ENCODE measurements at places on chromosomes 5 and 9.

DNA sequence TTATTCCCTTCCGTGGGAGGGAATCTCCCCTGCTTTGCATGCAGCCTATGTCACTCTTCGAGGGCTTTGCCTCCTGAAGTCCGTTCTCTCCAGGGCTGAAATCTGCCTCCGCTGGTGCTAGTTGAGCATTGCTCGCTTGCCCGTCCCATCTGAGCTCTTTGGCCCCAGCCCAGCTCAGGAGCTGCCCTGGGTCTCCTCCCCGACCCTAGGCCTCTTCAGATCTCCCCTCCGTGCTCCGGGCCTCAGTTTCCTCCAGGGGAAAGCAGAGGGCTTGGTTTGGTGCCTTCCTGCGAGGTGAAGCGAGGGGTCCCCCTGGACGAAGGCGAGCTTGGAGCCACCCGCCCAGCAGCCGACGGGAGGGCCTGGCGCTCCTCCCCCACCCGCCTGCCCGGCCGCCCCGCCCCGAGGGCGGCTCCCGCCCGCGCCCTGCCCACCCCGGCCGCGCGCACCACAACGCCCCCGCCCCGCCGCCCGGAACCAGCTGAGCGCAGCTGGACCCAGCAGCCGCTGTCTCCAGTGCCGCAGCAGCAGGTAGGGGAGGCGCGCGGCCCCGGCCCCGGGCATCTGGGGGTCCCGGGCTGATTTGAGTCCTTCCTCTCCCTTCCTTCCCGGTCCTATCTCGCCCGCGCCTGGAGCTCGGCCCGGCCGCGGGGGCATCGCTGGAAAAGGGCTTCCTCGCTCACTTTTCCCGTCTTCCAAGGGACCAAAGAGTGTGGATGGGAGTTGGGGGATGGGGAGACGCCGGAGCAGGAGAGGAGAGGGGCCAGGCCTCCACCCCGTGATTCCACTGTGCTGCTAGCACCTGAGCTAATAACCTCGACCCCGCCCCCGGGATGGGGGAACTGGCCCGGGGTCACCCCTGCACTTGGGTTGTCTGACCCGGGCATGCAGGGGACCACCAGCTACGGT lies at the start of gene GSN:
Gene GSN, plus strand, starts transcription at position 474 of the 909 bp plus-strand sequence. CDS start 33,810 bp downstream, outside the sequence.
- DNase-seq = peak; percentile 82

GRCh38 chr5:115599502-115599901 lies 2.8 kb downstream of the TICAM2 start:
- peak; percentile 3 for DNase-seq

DNA sequence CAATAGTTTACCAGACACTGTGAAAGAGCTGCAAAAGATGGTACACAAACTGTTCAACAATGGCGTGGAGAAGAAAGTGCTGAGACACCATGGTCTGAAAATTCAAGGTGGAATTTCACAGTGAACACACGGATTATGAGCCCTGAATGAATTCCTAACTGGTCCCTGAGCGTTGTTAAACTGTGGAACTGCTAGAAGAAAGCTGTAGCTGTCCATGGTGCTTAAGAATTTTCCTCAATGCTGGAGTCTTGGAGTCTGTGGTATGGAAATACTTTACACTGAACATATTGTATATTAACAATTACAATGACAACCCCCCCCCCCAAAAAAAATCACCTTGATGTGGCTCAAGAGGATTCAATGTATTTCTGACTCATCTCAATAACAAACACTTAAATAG lies 68.5 kb downstream of the SLC24A2 start:
- peak; percentile 35 for DNase-seq

DNA sequence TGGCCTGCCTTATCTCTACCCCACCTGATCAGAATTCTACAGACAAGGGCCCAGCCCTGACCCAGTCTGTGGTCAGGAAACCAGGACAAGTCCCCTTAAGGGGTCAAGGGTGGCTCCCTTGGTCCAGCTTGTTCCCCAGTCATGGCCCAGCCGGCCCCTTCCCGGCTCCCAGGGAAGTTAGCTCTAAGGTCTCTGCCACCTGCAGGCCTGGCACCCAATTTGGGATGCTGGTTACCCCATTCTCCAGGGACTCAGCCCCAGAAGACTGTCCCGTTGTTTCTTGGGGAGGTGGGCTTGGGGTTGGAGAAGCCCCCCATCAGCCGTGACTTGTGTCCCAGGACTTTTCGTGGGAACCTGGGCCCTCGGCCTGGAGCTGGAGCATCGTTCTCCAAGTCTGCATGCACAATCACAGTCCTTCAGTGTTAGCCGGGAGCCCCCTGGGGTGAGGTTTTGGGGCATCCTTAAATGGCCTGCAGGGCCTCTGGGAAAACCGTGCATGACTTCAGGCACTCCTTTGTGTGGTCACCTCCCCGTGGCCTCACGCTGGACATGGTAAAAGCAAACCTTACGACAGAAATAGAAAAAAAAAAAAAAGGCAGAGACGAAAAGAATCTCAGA lies 150.8 kb upstream of the PHYKPL start:
- no peak for DNase-seq

DNA sequence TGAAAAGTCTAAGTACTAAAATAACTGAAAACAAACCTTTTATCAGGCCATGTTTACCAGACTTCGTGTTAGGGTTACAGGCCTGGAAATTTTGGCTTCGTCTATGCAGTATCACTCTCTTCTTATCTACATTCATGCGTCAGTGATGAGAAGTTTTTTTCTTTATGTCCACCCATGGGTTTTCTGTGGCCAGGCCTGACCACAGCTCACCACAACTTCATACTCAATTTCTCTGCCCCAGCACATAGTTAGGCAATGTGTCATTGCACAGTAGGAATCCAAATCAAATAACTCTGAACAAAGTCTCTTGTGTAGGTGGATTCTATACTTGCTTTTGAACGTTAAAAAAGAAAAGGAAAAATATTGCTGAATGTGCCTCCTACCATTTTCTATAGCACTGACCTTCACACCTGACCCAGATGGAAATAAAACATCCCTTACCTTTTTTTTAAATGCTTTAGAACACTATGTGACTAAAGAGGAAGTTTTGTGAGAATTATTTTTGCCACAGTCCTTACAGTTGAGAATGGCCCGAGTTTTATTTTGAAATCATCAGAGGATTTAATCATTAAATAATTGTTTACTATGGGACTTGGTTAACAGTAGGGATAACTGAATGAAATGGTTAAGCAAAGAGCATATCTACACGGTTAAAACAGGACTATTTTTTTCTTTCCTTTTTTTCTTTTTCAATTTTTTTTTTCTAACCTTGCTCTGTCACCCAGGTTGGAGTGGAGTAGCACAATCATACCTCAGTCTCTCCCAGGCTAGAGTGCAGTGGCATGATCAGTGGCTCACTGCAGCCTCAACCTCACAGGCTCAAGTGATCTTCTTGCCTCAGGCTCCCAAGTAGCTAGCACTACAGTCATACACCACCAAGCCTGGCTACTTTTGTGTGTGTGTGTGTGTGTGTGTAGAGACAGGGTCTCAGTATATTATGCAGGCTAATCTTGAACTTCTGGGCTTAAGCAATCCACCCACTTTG lies 1247.0 kb upstream of the ACO1 start:
- no peak for DNase-seq

DNA sequence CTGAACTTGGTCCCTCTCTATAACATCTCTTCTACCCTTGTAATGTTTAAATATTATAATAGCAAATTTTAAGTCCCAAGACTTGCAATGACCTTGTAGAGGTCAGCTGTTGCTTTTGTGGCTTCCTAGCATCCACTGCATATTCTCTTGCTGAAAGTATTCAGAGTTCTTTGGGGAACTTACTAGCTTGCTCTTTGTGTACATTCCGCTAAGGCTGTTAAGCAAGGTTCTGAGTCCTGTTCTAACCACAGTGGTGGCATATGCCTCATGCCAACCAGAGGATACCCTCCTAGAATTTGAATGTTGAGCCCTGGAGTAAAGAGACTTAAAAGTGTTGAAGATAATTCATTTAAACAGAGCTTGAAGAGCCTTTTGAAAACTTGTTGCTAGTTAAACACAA lies 570.9 kb downstream of the TLE1 start:
- DNase-seq = no peak

DNA sequence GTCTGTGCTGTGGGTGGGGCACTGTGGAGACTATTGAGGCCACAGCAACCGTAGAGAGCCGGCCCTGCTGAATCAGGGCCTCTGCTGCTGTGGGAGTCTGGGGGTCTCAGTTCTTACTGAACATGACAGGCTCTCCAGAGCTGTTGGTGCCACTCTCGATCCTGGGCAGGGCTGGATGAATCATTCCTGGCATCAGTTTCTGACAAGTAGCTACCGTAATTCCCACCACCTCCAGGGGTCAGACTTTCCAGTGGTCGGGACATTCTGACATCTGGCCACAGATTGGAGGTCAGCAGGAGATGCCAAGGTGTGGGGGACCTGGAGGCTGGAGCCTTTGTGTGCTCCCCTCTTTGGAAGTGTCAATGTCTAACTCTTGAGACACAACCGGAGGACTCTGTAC lies 188.4 kb downstream of the IRX2 start:
- no peak for DNase-seq

- DNase-seq = no peak
Observed at GRCh38 chr9:131257266-131258025, 18.9 kb downstream of the FAM78A start.

GRCh38 chr5:52983731-52984636 lies 5.2 kb upstream of the ITGA2 start:
- DNase-seq = no peak

DNA sequence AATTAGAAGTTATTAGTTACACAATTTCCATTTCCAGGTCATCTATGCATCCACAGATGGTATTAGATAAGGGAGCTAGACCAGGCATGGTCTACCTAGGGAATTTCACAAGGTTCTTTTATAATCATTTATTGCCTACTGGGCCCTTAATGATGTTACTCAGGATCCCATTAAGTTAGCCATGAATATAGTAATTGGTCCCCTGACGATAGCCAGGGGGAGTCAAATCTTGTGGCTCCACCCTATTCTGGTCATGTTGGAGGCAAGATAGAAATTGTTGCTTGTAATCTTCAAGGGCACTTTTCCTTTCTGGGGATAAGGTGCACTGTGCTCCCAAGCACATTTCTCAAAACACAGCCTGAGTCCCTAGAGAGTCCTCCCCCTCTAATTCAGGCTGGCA lies 14.1 kb upstream of the ELL2 start:
- no peak for DNase-seq

- peak; percentile 52 for DNase-seq
Observed at GRCh38 chr9:135244271-135245221, 157.1 kb downstream of the OLFM1 start.

GRCh38 chr5:138819081-138819480 lies 56.1 kb downstream of the LRRTM2 start:
- DNase-seq = no peak

GRCh38 chr9:83440641-83441040 lies 97.6 kb downstream of the FRMD3 start:
- no peak for DNase-seq

GRCh38 chr9:125634040-125634717 lies 72.8 kb downstream of the MAPKAP1 start:
- no peak for DNase-seq

GRCh38 chr5:180787711-180788431 lies 14.7 kb downstream of the MGAT1 start:
- DNase-seq = no peak

GRCh38 chr5:96048763-96049162 lies 87.1 kb upstream of the ELL2 start:
- DNase-seq = peak; percentile 30

DNA sequence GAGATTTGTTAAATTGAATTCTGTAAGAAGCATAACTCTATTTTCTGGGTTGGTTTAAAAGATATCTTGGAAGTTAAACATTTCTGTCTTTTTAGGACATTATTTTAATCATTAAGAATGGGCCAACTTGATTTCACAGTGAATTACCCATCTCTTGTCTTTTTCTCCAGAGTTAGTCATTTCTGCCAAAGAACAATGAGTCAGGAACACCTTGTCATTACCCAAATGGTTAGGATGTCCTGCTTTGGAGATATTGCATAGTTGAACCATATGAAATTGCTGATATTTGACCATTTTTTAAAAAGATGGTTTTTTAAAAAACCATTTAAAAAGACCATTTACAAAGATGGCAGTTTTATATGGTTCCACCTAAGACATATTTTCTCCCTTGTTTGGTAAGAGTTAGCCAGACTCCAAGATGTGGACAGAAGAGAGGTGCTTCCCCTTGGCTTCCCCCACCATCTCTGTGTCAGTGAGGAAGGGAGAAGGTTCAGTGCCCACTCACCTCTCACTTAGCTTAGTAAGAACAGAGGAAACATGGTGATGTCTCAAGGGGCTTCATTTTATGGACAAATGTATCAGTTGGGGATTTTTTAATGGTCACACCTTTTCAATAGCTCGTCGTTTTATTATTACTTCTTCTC lies 103.0 kb downstream of the PCSK1 start:
- DNase-seq = no peak

- DNase-seq = no peak
Observed at GRCh38 chr9:107584186-107584585, 94.6 kb upstream of the KLF4 start.

- peak; percentile 56 for DNase-seq
Observed at GRCh38 chr5:139745132-139745799, 50.3 kb upstream of the PSD2 start.

DNA sequence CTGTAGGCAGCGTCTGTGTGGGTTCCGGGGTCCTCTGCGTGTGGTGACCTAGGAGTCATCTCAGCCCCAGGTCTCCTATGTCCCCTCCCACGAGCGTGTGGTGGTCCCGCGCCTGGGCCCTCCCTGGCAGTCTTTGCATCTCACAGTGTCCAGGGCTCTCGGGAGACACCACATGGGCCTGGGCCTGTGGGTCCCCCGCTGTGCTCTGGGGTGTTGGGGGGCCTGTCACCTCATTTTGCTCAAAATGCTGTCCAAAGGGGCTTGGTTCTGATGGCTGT lies 27.1 kb downstream of the CEP72 start:
- no peak for DNase-seq

GRCh38 chr5:8628521-8628920 lies 759.6 kb downstream of the MTRR start:
- no peak for DNase-seq

DNA sequence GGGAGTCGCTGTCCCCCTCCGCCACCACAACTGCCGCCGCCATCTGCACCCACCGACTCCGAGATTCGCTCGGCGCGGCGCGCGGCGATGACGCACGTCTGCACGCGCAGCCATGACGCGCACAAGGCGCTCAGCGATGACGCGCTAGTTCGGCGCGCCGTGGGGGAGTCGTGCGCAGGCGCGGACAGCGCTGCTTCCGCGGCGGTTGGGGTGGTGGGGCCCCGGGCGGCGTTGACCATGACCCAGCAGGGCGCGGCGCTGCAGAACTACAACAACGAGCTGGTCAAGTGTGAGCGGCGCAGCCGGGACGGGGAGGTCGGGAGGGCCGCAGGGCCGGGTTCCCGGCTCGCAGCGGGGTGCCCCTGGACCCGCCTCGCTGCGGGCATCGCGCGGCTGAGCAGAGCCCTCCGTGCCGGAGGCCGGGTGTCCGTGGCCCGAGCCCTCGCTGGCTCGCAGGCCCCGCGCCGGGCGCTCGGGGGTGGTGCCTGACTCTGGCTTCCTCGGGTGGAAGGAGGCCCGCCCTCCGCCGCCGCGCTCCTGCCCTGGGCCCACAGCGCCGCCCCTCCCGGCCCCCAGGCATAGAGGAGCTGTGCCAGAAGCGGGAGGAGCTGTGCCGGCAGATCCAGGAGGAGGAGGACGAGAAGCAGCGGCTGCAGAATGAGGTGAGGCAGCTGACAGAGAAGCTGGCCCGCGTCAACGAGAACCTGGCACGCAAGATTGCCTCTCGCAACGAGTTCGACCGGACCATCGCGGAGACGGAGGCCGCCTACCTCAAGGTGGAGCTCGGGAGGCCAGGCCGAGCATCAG lies at the start of the genes ANAPC2 and SSNA1:
Gene ANAPC2, minus strand, starts transcription at position 71 of the 807 bp plus-strand sequence. Its CDS starts 28 bp downstream, at position 43.
Gene SSNA1, plus strand, starts transcription at position 187 of the 807 bp plus-strand sequence. Its CDS starts 51 bp downstream, at position 238.
- DNase-seq = peak; percentile 93

Data from Caco-2 (cell line).